Activated CD4-positive, alpha-beta T cell treated with anti-CD3 and anti-CD28 coated beads, Interleukin-2, amount 10 ng/mL, durations not matched to agents 7 days and 5 days (primary cell): ENCODE measurements at places on chromosomes 1 and 21.

DNA sequence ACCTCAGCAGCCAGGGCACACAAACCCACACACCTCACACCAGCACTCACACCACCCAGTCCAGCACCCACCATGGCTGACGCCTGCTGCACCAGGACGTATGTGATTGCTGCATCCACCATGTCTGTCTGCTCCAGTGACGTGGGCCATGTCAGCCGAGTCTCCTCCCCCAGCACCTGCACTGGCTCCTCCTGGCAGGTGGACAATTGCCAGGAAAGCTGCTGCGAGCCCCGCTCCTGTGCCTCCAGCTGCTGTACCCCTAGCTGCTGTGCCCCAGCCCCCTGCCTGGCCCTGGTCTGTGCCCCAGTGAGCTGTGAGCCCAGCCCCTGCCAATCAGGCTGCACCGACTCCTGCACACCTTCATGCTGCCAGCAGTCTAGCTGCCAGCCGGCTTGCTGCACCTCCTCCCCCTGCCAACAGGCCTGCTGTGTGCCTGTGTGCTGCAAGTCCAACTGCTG, at the start of gene KRTAP10-8:
KRTAP10-8 (plus strand) TSS at position 51 of the 458 bp plus-strand sequence; CDS start at position 73, 22 bp downstream.
- DNase-seq = no peak

GRCh38 chr1:168603501-168604110, 27.2 kb downstream of the XCL1 start:
- peak; percentile 71 for DNase-seq

DNA sequence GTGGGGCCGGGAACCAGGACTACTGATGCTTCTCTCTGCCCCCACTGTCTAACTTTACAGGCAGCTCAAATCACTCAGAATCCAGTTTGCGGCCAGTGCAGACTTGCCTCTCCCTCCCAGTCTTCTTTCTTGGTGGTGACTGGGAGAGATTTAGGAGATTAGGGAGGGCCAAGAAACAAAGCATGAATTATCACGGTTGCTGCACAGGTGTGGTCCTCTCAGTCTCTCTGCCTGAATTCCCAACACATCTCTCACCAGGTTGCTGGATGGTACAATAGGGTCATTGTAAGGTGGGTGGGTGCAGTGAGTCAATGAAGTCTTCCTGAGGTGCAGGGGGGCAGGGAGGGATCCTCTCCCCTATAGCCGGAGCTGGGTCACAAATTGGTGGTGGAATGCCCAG, 12.6 kb downstream of the S100A11 start:
- no peak for DNase-seq

- DNase-seq = no peak
Measured at GRCh38 chr1:225863167-225863566, 19.0 kb downstream of the TMEM63A start.

GRCh38 chr1:95041491-95042165, 31.1 kb downstream of the ALG14 start:
- DNase-seq = peak; percentile 30

GRCh38 chr1:8133657-8134430, 107.7 kb upstream of the ERRFI1 start:
- DNase-seq = no peak

- DNase-seq = peak; percentile 97
Measured at GRCh38 chr1:27321813-27322568, at the start of gene TMEM222. Gene TMEM222, plus strand, starts transcription at chr1:27322163. Its CDS starts 35 bp downstream, at chr1:27322198.

DNA sequence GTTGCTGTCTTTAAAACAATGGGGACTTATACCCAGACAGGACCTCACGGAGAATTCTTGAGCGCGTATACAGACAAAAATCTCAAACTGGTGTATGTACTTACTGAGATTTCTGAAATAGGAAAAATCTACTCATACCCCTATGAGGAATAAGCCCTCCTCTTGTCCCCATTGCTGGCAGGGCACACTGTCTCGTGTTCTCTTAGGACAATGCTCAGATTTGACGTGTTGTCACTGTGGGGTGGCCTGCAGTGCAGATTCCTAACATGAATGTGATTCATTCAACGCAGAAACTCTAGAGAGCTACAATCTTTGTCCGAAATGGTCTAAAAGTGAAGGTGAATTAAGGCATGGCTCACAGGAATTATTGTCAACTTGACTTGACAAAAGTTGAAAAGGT, 31.1 kb upstream of the PDE9A start:
- no peak for DNase-seq

GRCh38 chr1:244092293-244092963, 41.3 kb downstream of the ZBTB18 start:
- DNase-seq = no peak

DNA sequence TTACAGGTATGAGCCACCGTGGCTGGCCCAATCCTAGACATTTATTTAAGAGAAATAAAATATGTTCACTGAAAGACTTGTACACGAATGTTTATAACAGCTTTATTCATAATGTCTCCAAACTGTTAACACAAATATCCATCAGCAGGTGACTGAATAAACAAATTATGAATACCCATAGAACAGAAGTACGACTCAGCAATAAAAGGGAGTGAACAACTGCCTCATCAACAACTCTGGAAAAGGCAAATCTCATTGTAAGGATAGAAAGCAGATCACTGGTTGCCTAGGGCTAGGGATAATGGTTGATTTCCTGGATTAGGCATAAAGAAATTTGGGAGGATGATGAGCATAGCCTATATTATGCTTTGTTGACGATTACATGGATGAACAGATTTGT, 41.7 kb downstream of the GABPA start:
- no peak for DNase-seq

DNA sequence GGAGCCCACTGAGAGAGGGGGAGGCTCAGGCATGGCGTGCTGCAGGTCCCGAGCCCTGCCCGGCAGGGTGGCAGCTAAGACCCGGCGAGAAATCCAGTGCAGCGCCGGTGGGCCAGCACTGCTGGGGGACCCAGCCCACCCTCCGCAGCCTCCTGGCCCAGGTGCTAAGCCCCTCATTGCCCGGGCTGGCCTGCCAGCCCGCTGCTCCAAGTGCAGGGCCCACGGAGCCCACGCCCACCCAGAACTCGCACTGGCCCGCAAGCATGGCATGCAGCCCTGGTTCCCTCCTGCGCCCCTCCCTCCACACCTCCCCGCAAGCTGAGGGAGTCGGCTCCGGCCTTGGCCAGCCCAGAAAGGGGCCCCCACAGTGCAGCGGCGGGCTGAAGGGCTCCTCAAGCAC, 61.5 kb downstream of the C21orf91 start:
- DNase-seq = no peak

DNA sequence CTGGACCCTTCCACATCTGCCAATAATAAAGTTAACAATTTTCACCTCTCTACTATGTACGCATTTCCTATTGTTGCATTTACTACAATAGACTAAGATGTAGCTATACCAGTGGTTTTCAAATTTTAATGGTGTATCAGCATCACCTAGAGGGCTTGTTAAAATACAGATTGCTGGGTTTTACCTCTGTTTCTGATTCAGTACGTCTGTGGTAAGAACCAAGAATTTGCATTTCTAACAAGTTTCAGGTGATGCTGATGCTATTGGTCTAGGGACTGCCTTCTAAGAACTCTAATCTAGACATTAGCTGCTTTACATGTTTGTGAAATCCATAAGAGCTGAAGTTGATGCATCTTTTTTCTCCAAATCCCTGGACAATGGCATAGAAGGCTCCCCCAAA, 59.7 kb downstream of the ERICH3 start:
- no peak for DNase-seq

DNA sequence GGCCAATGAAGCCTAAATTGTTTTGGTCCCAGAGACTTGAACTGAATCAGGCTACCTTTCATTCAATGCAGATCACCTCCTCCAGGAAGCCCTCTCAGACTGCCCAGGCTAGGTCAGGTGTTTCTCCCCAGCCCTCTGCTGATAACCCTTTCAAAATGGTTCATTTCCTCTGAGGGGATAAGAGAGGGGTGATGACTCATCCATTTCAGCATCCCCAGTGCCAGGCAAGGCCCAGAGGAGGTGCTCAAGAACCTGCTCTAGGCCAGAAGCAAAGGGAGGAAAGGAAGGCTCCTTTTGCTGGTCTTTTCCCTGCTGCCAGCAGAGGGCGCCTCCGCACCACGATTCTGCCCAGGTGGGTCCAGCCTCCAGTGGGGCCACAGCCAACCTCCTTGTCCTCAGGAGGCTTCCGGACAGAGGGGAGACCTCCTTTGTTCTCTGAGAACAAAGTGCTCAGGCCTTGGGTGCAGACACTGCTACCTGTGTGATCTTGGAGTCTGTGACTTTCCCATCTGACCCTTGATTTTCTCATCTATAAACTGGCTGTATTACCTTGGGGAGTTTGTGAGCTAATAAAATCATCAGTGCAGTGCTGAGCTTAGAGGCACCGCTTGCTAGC, 45.3 kb upstream of the ARHGEF10L start:
- DNase-seq = peak; percentile 61

DNA sequence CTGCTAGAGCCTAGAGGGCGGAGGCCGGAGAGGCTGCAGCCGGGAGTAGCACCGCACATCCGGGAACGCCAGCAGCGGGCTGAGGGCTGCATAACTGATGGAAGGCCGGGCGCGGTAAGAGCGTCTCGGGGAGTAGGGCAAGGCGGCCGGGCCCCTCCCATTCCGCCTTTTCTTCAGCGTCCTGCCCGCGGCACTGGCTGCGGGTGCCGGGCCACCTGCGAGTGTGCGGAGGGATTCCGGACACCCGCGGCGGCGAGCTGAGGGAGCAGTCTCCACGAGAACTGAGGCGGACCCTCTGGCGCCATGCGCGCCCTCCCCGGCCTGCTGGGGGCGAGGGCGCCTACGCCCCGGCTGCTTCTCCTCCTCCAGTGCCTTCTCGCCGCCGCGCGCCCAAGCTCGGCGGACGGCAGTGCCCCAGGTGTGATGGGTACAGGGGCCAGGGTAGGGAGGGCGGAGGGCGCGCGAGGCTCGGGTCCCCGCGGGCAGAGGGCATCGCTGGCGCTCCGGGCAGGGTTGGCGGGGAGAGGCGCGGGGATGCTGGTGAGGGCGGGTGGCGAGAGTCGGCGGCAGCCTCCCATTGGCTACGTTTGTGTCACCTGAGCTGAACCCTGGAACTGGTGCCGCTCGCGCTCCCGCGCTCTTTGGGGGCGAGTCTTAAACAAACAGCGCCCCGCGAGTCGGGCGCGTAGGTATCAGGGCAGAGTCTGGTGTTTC, 334.4 kb downstream of the SRGAP2C start:
- peak; percentile 90 for DNase-seq

DNA sequence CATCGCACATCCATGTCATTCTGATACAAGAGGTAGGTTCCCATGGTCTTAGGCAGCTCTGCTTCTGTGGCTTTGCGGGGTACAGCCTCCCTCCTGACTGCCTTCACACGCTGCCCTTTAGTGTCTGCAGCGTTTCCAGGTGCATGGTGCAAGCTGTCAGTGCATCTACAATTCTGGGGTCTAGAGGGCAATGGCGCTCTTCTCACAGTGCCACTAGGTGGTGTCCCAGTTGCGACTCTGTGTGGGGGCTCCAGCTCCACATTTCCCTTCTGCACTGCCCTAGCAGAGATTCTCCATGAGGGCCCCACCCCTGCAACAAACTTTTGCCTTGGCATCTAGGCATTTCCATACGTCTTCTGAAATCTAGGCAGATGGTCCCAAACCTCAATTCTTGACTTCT, 138.2 kb upstream of the BRINP3 start:
- DNase-seq = no peak

GRCh38 chr1:111848852-111849545, 93.3 kb downstream of the DDX20 start:
- no peak for DNase-seq

- no peak for DNase-seq
Measured at GRCh38 chr1:96649301-96649700, 72.3 kb upstream of the PTBP2 start.

- DNase-seq = no peak
Measured at GRCh38 chr21:45748593-45748992, 105.1 kb downstream of the PCBP3 start.

- no peak for DNase-seq
Measured at GRCh38 chr1:246705368-246705767, 18.8 kb upstream of the SCCPDH start.

DNA sequence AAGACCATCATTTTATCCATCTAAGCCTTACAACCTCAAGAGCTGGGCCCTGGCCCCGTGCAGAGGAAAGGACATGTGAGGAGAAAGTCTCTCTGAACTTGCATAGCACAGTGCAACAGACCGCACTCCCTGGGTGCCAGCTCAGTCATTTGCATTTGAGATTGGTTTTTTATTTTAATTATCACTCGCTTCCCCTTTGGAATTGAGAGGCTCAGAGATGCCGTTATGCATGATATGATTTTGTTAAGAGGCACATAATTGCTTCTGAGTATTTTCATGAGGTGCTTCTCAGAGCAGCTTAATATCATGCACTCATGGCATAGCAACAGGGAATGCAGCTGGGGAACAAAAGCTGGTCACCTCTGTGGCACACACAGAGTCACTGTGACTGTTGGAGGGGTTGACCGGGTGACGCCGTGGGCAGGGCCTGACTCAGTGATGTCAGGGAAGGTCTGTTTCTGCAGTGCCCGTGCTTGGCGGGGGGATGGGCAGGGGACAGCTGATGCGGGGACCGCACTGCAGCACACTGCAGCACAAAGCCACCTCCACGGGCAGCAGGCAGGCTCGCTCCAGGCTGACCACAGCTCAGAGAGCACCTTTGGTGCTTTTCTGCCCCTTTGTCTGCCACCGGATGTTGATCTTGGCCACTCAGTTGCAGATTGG, 43.2 kb upstream of the VAMP3 start:
- DNase-seq = no peak

DNA sequence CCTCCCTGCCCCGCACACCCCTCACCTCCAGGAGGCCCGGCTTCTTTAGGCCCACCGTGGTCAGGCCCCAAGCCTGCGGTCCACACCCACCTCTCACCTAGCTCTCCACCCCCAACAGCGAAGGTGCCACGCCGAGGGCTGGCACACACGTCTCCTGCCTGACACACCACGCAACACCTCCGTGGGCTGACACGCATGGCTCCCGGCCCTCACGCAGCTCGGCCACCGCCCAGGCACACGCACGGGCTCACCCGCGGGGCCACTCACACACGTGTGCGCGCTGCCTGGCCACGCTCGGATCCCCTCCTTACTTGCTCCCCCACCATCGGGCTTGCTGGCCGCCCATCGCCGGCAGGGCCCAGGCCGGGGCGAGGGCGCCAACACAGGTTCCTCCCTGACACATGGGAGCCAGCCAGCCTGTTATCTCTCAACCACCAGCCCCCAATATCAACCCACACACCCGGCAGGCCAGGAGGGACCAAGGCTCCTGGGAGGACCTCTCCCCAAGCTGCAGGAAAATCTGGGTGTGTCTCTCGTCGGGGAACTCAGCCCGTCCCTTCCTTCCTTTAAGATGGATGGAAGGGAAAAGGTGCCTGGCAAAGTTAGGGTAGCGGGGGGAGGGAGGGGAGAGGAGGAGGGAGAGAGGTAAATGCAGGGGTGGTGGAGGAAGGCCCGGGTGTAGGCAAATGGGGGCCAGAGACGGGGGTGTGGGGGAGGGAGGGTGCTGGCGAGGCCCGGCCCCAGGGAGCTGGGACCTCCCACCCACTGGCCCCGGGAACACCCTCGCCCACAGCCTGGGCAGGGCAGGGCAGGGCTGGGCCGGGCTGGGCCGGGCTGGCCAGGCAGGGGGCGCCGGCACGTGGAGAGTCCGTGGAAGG, 546 bp downstream of the ELOVL1 start:
- DNase-seq = peak; percentile 31

GRCh38 chr21:16713331-16714117, 799.3 kb upstream of the CXADR start:
- no peak for DNase-seq
